ENCODE measurements at places on chromosomes 2 and 18. TPM values are rescaled to one million over a fixed set of nuclear protein-coding genes. Genes with fewer than 3 reads are reported as not detected.
A peak's percentile ranks its signal among the peaks of the same experiment; 100 is the strongest.

GRCh38 chr2:179129574-179130238 lies 79.8 kb upstream of the CCDC141 start:
- no peak for DNase-seq

GRCh38 chr2:123864416-123864815 lies 160.7 kb upstream of the CNTNAP5 start:
- no peak for DNase-seq

GRCh38 chr2:172970660-172971059 lies 105.0 kb upstream of the MAP3K20 start:
- no peak for DNase-seq

DNA sequence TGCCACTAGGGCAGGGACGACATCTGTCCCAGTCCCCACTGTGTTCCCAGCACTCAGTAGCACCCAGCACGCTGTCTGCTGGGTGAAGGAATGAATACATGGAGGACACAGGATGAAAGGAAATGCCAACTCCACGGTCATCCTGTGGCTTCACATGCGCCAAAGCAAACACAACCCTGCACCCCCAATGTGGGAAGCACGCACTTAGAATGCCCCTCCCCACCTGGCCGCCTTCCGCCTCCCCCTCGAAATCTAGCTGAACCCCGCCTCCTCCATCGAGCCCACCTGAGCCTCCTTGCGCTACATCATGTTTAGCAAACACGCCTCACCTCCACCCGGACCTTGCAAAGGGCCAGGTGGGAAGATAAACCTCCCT lies 33.9 kb downstream of the ADCY3 start:
- no peak for DNase-seq

DNA sequence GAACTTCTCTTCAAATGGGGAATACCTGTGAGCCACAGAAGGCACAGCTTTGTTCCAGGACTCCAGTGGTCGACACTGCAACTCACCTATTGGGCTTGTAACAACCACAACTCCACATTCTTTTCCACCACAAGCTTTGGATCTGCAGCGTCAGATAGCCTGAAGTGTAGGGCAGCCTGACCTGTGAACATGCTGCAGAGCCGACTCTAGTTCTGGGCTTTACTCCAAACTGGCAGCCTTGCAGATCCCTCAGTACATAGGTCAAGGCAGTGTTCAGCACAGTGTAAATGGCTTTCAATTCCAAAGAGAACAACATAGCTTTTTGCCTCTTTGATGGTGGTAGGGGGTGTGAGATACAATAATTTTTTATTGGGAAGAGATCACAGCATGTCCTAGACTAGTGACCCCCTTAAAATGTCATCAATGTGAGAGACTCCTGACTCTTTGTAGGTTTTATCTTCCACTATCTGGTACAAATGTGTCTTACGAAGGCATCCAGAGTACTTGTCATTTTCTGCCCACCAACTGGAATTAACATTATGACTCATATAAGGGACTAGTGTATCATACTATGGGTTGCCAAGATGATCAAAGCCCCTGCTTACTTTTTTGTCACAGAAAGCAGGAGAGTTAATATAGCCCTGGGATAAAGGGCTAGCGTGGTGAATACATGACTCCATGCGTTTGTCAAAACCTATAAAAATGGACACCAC lies 149.8 kb downstream of the COPS8 start:
- no peak for DNase-seq

DNA sequence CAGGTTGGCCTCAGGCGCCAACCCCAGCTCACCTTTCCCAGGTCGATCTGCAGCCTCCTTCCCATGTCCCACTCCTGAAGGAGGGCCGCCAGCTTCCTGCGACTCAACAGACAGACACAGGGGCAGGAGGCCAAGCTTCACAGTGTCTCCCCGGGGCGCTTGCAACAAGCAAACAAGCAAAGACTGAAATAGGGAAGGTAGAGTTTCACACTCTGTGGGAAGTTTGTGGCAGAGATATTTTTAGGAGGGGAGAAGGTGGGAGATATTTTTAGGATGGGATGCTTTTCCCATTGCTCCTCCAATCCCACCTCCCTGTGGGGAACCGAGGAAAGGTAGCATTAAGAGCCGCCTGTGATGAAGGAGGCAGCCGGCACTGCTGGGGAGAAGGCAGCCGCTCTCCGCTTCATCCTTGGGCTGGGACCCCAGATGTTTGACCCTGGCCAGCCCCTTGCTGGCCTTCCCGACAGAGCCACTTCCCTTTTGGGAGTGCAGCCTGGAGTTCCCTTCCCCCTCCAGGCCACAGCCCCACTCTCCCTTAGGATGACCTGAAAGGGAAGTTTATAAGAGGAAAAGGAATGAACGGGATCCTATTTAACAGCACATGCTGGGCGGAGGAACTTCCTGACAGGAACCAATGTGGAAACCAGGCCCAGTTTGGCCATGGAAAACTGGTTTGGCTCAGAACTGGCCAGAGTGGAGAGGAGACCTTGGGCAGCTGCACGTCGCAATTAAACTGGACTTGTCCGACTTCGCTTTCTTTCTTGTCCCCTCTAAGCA lies 142.2 kb upstream of the SMAD2 start:
- no peak for DNase-seq

DNA sequence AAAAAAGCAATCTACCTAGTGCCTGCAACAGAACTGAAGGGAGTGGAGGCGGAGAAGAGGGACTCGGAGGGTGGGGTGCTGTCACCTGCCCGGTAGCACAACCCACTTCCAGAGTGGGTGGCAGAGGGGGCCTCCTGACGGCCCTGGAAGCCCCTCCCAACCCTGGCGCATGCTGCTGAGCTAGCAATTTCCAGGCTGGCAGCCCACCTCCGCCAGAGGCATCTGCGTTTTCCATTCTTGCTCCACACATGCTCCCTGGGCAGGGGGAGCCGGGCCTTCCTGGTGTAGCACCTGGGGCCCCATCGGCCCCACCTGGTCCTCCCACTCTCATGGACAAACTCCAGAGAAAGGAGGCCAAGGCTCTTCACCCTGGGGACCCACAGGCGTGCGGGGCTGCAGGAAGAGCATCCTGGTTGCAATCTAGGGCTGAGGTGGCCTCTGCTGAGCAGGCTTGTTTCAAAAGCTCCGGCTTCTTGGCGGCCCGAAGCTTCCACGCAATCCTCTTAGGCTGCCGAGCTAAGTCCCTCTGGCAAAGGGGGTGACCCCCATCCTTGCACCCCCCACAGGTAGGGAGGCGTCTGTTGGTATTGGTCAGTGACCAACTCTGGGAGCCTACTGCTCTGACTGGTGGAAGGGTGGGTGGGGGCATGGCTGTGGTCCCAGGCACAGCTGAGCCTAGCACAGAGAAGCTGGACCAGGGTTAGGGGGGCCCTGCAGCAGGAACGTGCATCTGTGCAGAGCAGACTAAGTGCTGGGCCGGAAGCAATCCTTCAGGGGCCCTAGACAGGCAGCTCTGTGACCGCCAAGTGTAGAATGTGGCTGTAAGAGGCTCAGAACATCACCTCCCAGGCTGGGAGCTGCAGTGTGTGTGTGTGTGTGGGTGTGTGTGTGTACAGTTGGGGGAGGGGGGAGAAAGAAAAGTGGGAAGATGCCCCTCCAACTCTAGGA lies 2.6 kb downstream of the HS6ST1 start:
- peak; percentile 46 for DNase-seq

DNA sequence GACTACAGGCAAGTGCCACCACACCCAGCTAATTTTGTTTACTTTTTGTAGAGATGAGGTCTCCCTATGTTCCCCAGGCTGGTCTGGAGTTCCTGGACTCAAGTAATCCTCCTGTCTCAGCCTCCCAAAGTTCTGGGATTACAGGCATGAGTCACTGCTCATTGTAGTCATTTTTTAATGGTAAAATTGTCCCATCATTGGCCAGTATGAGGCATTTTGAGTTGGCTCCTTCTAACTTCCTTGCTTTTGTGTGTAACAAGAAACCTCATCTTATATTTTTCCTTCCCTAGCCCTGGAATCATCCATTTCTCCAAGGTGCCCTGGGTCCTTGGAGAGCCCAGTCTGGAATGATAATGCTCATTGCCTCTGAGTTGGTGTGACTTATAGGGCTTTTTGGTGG lies 148.5 kb downstream of the INHBB start:
- DNase-seq = no peak

- no peak for DNase-seq
Measured at GRCh38 chr2:203889542-203889941, 22.0 kb downstream of the CTLA4 start.

The SOWAHC gene
- total RNA-seq = 18.2 TPM

The DYSF gene
- total RNA-seq = 14.9 TPM

The NCOA1 gene
- total RNA-seq = 55.3 TPM

Data from Peyer's patch (tissue), 4 donors.